ENCODE measurements at places on chromosomes 7 and 10.

GRCh38 chr7:100691676-100692577 is 2.1 kb downstream of the GIGYF1 start:
- peaks cover 19% of the 10 kb centered on the region for H3K36me3 ChIP-seq
- peak; percentile 70 for DNase-seq
- H3K27me3 ChIP-seq: no peaks in the 10 kb centered on the region
- no peak overlapping the region for H3K27ac ChIP-seq
- H3K4me3 ChIP-seq: no peak overlapping the region
- peaks cover 23% of the 10 kb centered on the region for H3K4me1 ChIP-seq

- peak overlapping the region; percentile 85 for H3K27ac ChIP-seq
- H3K4me1 ChIP-seq: peaks cover 22% of the 10 kb centered on the region
- H3K36me3 ChIP-seq: no peaks in the 10 kb centered on the region
- H3K4me3 ChIP-seq: peak overlapping the region; percentile 87
- H3K27me3 ChIP-seq: no peaks in the 10 kb centered on the region
These were observed 729 bp downstream of the DNAJB6 start for GRCh38 chr7:157337316-157338149.

GRCh38 chr10:53396876-53397275 is 624.3 kb upstream of the MBL2 start:
- no peaks in the 10 kb centered on the region for H3K4me1 ChIP-seq
- H3K36me3 ChIP-seq: no peaks in the 10 kb centered on the region
- no peak overlapping the region for H3K4me3 ChIP-seq

DNA sequence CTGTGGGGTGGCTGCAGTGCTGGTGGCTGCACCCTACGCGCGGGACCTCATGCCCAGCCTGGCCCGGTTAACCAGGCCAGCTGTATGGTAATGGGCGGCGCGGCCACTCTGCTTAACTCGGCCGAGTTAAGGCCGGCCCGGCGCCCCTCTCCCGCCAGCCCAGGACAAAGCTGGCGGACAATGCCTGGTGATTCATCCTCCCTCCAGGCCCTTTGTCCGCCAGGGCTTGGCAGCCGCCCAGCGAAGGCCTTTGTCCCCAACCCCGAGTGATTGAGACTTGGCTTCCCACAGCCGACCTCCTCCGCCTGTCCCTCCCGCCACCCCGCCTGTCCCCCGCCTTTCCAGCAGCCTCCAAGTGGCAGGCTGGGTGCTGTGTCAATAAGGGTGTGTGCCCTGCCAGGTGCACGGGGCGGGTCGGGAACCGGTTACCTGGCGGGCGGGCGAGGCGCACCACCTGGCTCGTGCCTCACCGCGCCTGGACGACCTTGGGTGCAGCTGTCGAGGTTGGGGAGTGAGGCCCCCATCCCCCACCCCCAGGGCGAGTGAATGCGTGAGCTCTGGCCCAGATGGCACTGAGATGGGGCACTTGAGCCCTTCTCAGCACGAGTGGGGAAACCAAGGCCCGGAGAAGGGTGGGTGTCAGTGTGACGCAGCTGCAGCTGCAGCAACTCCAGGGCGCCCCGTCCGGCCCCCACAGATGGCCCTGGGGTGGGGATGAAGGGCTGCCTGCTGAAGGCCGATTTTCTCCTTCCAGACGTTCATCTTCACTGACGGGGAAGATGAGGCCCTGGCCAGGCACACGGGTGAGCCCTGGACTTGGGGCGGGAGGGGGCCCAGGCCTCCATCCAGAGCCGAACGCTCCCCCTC is 4.6 kb downstream of the LFNG start:
- H3K27ac ChIP-seq: peak overlapping the region; percentile 93
- peaks cover 70% of the 10 kb centered on the region for H3K4me1 ChIP-seq
- H3K4me3 ChIP-seq: peak overlapping the region; percentile 93
- DNase-seq: no peak
- H3K27me3 ChIP-seq: no peaks in the 10 kb centered on the region

GRCh38 chr7:29920491-29920890 is 69.1 kb downstream of the SCRN1 start:
- H3K4me3 ChIP-seq: no peak overlapping the region
- H3K36me3 ChIP-seq: no peaks in the 10 kb centered on the region
- no peak overlapping the region for H3K27ac ChIP-seq
- H3K4me1 ChIP-seq: no peaks in the 10 kb centered on the region
- no peaks in the 10 kb centered on the region for H3K27me3 ChIP-seq
- no peak for DNase-seq

GRCh38 chr7:34575006-34575405 is 83.0 kb upstream of the NPSR1 start:
- H3K27ac ChIP-seq: no peak overlapping the region
- no peak for DNase-seq
- H3K27me3 ChIP-seq: no peaks in the 10 kb centered on the region
- no peaks in the 10 kb centered on the region for H3K36me3 ChIP-seq
- H3K4me1 ChIP-seq: no peaks in the 10 kb centered on the region
- no peak overlapping the region for H3K4me3 ChIP-seq

DNA sequence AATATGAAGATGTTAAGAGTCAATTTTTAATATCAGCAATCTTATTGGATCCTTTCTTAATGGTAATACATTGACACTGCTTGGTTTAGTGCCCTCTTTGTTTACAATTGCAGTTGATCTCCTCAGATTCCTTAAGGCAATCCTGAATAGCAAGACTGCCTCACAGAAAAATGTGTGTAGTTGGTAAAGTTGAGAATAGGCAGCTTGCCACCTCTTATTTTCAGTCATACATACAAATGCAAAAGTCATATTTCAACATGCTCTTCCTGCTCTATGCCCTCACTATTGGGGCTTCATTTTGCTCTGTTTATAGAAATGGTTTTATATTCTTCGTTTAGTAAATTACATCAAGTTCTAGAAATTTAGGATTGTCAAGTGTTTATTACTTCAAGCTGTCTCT is 661.1 kb upstream of the ANKRD30A start:
- H3K36me3 ChIP-seq: no peaks in the 10 kb centered on the region
- no peaks in the 10 kb centered on the region for H3K27me3 ChIP-seq
- no peak overlapping the region for H3K4me3 ChIP-seq
- H3K4me1 ChIP-seq: no peaks in the 10 kb centered on the region
- DNase-seq: no peak

GRCh38 chr10:13658871-13659685 is 72.3 kb downstream of the PRPF18 start:
- no peak overlapping the region for H3K4me3 ChIP-seq
- no peak for DNase-seq
- no peaks in the 10 kb centered on the region for H3K4me1 ChIP-seq
- H3K27ac ChIP-seq: no peak overlapping the region
- no peaks in the 10 kb centered on the region for H3K36me3 ChIP-seq
- no peaks in the 10 kb centered on the region for H3K27me3 ChIP-seq

DNA sequence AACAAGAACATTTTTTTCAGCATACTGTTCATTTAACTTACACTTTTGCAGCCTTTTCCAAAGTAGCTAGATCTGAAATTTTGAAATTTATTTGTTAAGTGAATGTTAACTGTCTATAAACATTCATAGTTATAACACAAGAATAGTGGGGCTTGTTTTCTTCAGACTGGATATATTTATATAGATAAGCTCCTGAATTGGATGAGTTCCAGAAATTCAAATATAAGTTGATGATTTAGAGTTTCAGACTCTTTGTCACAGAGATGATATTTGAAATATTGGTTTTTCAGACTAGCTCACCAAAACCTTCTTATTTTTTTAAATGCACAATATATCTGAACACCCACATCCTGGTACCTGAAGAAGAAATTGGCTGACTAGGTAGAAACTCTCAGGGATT is 44.0 kb downstream of the ZNRF2 start:
- no peak overlapping the region for H3K4me3 ChIP-seq
- H3K27me3 ChIP-seq: no peaks in the 10 kb centered on the region
- peaks cover 6% of the 10 kb centered on the region for H3K4me1 ChIP-seq
- no peaks in the 10 kb centered on the region for H3K36me3 ChIP-seq
- no peak overlapping the region for H3K27ac ChIP-seq

GRCh38 chr7:31767686-31768358 is 80.8 kb downstream of the PPP1R17 start:
- no peak overlapping the region for H3K4me3 ChIP-seq
- no peaks in the 10 kb centered on the region for H3K4me1 ChIP-seq
- H3K36me3 ChIP-seq: no peaks in the 10 kb centered on the region
- no peak for DNase-seq

DNA sequence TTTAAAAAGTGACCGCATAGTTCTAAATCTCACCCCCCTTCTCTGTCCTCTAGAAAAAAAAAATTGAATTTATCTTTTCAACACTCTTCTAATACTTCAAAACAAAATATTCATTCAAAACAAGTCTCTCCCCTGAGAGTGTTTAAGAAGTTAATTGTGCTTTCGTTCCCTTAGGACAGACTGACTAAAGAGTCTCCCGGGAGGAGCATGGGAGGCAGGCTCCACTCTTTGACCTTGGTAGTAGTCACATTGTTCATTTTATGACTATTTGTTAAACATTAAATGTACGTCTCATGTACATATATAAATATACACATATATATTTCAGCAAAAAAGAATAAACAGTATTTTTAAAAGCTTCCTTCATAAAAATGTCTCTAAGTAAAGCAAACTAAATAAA is 35.3 kb upstream of the SPOCK2 start:
- H3K27me3 ChIP-seq: no peaks in the 10 kb centered on the region
- H3K4me3 ChIP-seq: no peak overlapping the region
- H3K4me1 ChIP-seq: peaks cover 7% of the 10 kb centered on the region

DNA sequence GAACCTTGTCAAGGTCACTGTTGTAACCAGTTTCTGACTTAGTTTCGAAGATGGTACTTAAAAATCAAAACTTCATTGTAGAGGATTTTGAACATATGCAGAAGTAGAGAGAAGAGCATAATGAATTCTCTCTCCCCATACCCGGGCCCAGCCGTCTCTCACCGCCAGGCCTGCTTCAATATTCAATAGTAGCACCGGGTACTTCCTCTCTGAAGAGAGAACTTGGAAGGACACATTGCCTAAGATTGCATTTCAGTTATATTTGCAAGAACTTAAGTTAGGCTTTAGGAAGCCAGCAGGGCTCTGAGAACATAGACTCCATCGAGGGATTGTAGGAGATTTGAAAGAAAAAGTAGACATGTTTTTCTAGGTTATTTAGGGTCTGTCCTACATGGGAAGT is 19.1 kb downstream of the LMTK2 start:
- DNase-seq: no peak
- H3K36me3 ChIP-seq: peaks cover 3% of the 10 kb centered on the region
- H3K4me3 ChIP-seq: no peak overlapping the region

- no peaks in the 10 kb centered on the region for H3K4me1 ChIP-seq
- H3K27ac ChIP-seq: no peak overlapping the region
- DNase-seq: no peak
- H3K4me3 ChIP-seq: no peak overlapping the region
- no peaks in the 10 kb centered on the region for H3K36me3 ChIP-seq
These were observed 4.6 kb downstream of the AGMO start for GRCh38 chr7:15557186-15557585.

DNA sequence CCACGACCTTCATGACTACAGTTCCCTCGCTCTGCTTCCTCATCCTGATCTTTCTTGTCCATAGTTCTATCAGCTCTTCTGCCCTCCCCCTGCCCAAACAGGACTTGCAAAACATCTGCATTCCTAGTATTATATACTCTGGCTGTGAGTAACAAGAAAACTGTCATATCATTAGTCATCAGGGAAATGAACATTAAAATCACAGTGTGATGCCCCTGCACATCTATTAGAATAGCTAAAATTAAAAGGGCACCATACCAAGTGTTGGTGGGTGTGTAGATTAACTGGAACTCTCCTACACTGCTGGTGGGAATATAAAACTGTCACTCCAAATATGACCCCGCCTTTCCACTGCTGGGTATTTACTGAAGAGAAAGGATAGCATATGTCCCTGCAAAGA is 141.8 kb downstream of the C7orf25 start:
- no peak for DNase-seq
- H3K4me3 ChIP-seq: no peak overlapping the region
- no peaks in the 10 kb centered on the region for H3K4me1 ChIP-seq
- H3K36me3 ChIP-seq: no peaks in the 10 kb centered on the region
- H3K27me3 ChIP-seq: no peaks in the 10 kb centered on the region

DNA sequence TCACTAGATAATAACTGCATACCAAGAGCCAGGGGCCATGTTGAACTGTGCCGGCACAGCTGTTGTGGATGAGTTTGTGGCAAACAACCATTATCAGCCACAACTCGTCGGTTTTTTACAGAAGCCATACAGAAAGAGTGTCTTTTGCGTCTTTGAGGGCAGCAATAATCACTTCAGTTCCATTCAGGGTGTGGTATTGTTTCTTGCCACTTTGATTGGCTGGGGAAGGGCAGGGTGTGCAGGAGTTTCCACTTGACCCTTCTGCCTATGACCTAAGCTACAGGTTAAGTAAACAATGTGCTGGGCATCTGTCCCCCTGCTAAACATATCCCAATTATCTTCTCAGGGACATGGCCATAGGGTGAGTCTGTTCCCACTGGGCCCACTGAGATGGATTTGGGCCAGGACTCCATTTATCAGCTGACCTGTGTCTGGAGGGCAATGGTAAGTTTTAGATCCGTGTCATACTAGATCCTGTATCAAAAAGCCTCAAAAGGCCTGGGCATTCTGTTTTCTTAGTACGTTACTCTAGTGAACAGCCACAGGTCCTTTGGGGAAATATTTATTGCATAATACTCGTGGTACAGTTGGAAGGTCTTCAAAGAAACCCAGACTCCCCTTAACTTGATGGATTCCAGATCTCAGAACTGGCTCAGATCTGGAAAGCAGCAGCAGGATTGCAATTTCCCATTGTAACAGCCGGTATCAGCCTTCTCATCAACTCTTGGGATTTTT is 15.9 kb downstream of the ZNF3 start:
- no peak overlapping the region for H3K27ac ChIP-seq
- no peaks in the 10 kb centered on the region for H3K27me3 ChIP-seq
- H3K4me1 ChIP-seq: no peaks in the 10 kb centered on the region
- no peak for DNase-seq

DNA sequence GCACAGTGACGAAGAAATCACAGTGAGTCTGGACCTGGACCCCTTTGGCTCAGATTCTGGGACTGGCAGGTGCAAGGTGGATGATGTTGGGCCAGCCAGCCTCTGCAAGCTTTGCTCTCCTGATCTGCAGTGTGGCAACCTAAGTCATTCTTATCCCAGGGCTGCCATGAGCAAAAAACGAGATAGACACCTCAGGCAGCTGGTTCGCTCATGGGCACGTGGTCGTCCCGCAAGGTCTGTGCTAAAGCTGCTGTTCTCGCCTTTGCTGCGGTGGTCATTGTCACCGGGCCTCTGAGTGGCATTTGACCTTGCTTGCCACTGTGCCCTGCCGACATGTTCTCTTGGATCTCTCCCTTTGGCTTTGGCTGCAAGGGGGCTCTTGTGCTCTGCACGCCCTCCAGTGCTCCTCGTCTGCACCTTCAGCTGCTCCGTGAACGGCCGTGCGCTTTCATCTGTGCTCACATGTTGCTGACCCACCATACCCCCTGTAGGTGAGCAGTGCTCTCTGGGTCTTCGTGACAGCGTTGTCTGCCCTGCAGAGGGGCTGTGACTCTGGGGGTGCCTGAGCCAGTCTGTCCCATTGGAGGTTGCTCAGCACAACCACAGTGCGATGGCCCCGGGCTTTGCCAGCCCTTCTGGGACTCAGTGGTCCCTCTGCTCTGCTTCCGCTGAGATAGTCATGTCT is 317.0 kb downstream of the GLRX3 start:
- H3K4me1 ChIP-seq: no peaks in the 10 kb centered on the region
- no peak overlapping the region for H3K4me3 ChIP-seq
- no peaks in the 10 kb centered on the region for H3K36me3 ChIP-seq
- H3K27me3 ChIP-seq: no peaks in the 10 kb centered on the region

GRCh38 chr10:97498841-97499560 is at the start of gene UBTD1:
Gene UBTD1 (plus strand): TSS chr10:97498924. CDS start chr10:97499204, 280 bp downstream.
- peak; percentile 15 for DNase-seq
- H3K4me1 ChIP-seq: peaks cover 11% of the 10 kb centered on the region
- peak within 1 kb of the TSS; percentile 76 for H3K27ac ChIP-seq
- peak within 1 kb of the TSS; percentile 96 for H3K4me3 ChIP-seq

All from effector memory CD4-positive, alpha-beta T cell (primary cell).